ENCODE measurements at places on chromosomes 5 and 9.

GRCh38 chr5:14284392-14285148, 141.4 kb downstream of the TRIO start:
- no peak for DNase-seq

DNA sequence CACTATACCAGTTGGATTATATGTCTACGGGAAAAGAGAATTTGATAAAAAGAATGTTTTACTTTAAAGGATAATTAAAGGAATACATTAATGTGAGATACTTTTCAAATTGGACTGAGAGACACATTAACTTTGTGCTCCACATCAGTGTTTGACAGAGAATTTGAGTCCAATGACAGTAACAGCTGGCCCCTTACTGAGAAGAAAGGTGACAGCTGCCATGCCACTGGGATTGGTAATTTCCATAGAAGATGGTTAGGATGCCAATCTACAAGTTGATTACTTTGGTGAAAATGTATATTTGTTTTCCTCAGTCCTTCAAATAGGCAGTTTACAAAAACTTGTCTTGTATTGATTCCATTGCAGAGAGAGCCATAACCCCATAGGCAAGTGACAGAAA, 578.4 kb downstream of the SLCO4C1 start:
- no peak for DNase-seq

DNA sequence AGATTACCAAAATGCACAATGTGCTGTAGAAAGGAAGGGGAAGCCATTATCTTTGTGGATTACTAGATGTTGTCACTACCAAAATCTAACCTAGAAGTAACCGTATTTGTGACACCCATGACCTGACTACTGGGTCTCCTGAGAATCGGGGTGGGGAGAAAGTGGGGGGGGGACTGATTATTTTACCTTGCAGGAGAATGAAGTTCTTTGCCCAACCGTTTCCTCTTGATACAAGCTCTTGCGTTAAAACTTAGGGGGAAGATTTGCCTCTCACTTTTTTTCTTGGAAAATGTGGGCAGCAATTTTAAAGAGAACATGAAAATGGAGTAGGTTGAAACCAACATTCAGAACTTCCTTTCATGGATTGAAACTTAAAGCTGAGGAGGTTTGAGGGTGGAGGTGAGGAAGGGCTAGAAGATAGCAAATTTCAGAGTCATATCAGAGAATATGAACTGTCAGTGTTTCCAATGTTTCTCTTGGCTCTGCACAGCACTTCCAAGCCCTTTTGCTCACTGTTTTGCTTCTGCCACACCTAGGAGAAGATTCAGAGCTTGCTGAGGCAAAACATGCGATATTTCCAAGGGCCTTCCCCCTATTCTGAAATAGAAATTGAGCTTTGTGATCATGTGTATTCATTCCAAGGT, 280.8 kb downstream of the AOPEP start:
- DNase-seq, result no peak

DNA sequence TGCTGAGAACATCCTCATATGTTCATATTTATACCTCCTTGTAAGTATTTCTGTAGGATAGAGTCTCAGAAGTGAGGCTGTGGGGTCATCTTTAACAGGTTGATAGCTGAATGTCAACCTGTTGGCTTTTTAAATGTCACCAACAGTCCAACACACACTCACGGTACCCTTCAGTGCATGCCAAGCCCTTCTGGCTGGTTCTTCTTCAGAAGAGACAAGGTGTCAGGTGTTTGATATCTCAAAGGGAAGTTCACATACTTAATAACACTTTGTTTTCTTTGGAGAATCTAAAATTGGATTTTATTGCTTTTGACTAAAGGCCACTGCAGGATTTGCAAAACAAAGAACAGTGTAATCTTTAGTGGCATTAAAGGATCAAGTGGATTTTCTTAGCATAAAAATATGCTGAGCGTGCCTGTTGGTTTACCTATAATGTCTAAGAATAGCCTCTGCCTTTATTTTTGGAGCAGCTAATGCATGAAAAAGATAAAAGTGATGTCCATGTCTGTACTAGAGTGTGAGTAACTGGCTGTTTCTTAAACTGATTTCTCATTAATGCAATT, 58.2 kb downstream of the RGS3 start:
- DNase-seq, result no peak

DNA sequence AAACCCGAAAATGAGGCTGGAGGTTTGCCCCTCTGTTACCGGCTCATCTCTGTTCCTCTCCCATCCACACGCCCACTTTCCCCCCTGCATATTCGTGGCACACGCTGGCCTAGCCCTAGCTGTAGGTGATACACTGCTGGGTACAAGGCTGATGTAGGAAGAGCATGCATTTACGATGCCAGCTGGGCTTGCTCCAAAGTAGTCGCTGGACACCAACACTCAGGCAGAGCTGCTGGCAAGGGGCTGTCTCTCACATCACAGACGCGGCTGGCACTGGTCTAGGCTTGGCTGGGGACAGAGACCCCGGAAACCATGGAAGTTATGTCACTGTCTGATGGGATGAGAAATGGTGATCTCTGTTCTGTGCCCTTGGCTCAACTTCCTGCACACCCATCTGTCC, 9.8 kb upstream of the PHYKPL start:
- DNase-seq, result no peak
